ENCODE measurements at places on chromosomes 11 and 22.
A peak's percentile ranks its signal among the peaks of the same experiment; 100 is the strongest.

- no peak for DNase-seq
Observed at GRCh38 chr11:1438967-1439330, 47.6 kb downstream of the MOB2 start.

GRCh38 chr11:94998285-94998684 lies 24.8 kb downstream of the KDM4D start:
- DNase-seq, result no peak

DNA sequence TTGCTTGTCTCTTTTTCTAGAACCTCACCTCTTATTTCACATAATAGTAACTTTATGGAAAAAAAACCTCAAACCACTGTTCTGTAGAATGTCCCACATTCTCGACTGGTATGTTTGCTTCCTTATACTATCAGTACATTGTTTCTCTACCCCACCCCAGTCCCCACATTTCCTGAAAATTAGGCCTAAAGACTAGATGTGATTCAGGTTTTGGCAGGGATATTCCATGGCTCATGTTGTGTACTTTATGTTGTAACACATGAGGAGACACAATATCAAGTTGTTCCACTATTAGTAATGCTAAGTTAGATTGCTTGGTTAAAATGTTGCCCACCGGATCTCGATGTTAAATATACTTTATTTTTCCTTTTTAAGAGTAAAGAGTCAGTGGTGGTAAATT lies 34.7 kb downstream of the DDIAS start:
- peak; percentile 91 for DNase-seq

DNA sequence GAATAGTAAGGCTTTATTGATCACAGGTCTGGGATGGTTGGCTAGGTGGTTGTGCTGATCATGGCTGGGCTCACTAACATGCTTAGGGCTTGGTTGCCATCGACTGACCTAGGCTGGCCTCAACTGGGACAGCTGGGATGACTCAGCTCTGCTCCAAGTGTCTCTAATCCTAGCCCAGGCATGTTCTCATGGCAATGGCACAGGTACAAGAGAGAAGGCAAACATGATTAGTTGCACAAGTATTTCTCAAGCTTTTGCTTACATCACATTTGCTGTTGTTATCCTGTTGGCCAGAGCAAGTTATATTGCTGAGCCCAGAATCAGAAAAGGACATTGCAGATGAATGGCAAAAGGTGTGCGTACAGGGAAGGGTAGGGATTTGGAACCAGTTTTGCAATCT lies 68.5 kb upstream of the SLC35C1 start:
- DNase-seq, result peak; percentile 100

GRCh38 chr22:27597703-27598444 lies 203.7 kb downstream of the MN1 start:
- peak; percentile 54 for DNase-seq

DNA sequence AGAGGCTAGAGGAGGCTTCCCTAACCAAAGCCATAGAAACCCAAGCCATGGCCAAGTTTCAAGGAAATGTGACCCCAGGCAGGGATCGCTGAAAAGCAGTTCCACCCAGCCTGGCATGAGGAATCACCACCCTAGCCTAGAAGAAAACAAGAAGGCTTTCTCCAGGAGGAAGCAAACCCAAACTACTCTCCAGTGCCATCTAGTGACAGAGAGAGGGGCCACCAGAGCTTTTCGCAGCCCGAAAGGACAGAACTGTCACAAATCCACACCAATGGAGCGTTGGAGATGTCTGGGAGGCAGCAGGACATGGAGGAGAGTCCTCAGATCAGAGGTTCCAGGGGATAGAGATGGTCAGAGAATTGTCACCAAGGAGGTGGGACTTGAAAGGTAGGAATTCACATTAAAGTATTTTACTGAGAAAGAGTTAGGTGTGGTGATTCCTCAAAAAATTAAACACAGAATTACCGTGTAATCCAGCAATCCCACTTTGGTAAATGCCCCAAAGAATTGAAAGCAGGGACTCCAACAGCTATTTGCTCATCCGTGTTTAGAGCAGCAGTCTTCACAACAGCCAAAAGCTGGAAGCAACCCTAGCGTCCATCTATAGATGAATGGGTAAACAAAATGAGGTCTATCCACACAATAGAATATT lies 67.3 kb upstream of the NUP50 start:
- peak; percentile 48 for DNase-seq

GRCh38 chr11:76667271-76667818 lies 3.2 kb downstream of the LRRC32 start:
- DNase-seq, result no peak

GRCh38 chr11:112410325-112410724 lies 149.7 kb upstream of the PLET1 start:
- no peak for DNase-seq

DNA sequence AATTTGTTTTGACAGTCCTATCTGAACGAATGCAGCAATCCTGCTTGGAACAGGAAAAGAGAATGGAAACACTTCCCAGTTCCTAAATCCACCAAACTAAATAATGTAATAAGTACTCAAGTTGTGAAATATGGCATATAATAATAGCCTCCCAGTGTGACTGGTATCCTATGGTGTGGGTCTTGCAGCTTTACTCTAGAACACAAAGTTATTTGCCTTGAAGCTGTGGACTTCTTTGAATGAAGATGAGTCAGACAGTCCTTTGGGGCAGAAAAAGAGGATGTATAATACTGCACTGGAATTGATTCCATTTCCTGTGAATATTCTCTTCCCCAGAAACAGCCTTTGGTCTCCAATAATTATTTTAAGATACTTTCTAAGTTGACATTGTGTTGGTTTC lies 887.0 kb downstream of the KCNA4 start:
- peak; percentile 46 for DNase-seq

DNA sequence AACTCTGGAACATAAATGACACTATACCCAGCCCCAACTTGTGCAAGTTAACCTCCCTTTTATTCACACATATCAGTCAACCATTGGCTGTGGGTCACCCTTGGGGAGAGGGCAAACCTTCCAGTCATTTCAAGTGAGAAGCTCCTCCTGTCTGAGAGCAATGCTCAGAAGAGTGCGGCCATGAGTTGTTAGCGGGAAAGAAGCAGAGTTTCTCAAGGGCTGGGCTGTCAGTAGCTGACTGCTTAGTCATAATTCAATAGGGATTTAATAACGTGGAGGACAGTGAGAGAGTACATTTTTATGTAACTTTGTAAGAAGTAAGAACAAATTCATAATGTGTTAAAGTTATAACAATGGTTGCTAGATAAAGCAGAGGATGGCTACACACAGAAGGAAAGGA lies 5.1 kb downstream of the PATE2 start:
- no peak for DNase-seq

All from bronchial epithelial cell (primary cell).